ENCODE measurements at places on chromosomes 2 and 18.

GRCh38 chr2:33588232-33588631 lies 10.9 kb downstream of the FAM98A start:
- DNase-seq, result no peak

- DNase-seq, result no peak
Observed at GRCh38 chr2:236252602-236253001, 11.6 kb downstream of the ASB18 start.

- no peak for DNase-seq
Observed at GRCh38 chr2:165810418-165810817, 16.4 kb upstream of the GALNT3 start.

DNA sequence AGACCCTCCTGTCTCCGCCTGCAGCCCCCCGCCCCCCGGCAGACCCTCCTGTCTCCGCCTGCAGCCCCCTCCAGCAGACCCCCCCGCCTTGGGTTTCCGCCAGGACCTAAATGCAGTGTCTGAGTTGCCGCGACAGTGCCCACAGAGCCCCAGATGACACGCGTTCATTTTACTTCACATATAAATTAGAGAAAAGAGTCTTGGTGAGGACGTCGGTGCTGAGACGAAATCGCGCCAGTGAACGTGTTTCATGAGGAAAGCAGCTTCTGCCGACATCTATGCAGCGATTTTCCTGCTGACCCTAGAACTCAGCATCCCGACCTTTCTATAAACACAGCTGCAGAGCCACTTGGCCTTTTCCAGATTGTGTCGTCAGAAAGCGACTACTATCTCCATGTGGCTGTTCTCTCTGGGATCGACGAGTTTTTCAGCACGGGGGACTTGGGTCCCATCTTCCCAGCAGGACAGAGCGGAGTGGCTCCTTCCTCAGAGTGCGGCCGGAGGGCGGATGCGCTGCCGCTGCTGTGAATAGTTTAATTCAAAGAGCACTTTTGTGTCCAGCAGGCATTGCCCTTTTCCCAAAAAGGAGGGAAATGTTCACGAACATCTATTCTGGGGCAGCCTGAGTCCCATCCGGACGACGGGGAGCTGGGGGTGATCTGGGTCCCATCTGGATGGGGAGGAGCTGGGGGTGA lies 136.7 kb downstream of the NFATC1 start:
- no peak for DNase-seq

DNA sequence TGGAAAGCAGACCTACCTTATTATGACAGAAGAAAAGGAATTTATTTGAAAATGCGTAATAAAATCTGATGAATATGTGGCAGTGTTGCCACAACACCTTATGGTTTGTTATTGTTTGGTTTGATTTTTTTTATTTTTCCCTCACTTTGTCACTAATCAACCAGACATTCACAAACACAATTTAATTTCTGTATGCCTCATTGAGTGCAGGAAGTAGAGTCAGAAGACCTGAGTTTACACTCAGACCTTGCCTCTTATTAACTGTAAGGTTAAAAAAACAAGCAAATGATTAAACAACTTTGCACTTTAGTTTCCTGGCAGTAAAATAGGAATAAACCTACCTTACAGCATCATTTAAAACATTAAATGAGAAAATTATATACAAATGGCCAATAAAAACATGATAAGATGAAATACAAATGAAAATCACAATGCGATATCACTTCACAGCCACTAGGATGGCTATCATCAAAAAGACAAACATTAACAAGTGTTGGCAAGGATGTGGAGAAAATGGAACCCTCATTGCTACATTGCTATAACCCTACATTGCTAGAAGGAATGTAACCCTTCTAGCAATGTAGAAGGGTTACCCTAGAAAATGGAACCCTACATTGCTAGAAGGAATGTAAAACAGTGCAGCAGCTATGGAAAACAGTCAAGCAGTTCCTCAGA lies 3.3 kb downstream of the SESTD1 start:
- no peak for DNase-seq

DNA sequence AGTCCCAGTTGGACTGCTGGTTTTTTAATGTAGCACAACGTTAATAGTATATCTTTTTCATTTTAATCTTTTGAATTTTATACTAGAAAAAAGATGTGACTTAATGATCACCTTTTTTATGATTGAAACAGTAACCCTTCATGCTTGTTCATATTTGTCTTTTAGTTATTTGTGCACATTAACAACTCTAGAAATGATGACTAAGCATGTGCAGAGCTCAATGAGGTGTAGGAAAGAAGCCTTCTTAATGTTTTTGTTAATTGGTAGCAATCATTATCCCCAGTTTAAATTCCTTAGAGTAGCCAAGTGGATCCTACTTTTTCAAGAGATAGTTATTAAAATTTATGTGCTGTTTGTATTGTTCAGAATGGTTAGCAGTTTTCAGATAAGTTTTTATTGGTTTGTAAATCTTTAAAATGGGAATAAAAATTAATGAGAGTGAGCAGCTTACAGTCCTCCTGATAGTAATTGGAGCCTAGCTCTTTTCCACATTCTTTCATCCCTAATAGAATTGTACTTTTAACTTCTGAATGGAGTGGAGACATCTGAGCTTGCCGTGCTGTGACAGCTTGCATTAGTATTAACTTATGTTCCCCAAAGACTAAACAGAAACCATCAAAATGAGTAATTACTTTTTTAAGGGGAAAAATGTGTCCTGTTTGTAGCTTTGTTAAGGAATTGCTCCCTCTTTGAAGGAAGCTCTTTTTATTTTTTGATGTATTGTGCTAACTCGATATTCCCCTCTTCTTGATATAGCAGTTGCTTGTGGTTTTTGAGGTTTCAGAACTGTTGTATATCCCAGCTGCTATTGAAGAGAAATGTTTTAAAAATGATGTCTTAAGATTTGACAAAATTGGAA lies 17.3 kb downstream of the PIK3C3 start:
- no peak for DNase-seq

DNA sequence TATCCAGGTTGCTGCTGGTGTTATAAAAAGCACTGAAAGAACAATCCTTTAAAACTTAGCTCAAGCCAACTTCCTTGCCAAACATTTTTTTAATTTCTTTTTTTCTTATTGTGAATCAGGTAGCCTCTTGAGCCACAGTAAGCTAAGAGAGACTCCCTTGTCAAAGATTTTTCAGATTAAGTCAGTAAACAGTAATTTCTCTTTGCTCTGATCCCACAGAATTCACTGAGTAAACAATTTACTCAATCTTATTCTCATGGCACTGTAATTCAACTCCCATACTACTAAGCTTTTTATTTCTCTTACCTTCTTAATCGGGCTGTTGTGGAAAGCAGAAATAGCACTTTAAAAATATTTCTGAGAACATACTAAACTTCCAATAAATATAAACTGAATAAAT lies 82.7 kb downstream of the C2orf74 start:
- no peak for DNase-seq

DNA sequence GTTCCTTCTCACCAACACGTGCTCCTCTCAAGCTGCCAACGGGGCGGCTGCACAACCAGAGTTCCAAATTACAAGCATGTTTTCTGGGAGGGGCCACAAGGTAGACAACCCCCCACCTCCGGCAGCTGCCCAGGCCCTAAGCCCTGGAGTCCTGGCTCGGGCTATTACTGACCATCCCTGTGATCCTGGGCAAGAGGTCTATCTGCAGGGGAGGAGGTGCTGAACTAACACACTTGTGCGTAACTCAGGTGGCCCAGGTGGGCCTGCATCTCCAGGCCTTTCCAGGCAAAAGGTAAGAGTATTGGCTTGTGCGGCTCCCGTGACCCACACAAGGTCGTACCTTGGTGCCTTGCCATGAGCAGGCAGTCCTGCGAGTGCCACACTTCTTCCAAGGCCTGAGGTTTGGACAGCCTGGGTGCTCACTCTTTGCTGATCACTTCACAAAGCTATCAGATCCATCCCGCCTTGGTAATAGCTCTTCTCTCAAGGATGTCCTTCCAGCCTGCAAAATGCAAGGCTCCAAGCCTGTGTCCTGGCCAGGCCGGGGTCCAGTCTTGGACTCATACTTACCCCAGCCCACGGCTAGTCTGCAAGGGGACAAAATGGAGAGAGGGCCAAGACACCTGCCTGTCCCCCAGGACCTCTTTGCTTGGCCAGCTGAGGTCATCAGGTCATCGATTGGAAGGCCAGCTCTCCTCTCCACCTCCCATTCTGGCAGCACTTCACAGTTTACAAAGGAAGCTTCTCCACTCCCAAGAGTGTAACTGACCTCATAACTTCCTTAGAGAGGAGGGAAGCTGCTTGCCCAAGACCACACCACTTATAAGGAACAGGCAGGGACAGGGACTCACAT lies 33.9 kb downstream of the ADRA2B start:
- DNase-seq, result peak; percentile 26

DNA sequence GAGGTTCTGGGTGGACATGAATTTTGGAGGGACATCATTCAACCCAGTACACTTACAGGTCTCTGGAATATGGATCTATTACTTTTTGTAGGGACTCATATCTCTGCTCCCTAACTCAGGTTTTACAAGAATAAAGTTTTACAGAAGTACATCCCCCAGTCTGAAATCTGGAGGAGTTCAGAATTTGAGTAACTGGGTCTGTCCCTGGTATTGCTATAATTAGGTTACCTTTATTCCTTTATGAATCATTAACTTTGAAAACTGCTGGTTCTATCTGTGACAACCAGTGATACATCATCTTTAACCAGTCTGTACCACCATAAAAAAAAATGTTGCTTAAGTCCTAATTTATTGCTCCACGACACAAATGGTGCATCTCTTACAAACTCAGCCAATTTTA lies 59.9 kb downstream of the INSIG2 start:
- no peak for DNase-seq

DNA sequence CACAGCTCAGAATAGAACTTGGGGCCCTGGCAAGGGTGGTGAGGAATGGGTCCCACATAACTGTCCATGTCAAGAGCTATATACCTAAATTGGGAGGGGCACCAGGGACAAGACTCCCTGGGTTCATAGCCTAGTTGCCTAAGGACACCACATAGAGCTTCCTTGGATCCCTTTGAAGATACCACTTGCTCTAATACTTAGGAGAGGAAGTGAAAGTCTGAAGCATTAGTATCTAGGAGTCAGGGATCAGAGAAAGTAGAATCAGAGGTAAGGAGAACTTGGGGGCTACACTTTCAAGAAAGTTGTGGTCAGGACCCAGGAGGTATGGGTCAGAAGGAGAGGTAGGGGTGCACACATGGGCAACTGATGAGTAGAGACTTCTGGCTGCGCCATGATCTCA lies 318.2 kb upstream of the SLC39A10 start:
- no peak for DNase-seq

DNA sequence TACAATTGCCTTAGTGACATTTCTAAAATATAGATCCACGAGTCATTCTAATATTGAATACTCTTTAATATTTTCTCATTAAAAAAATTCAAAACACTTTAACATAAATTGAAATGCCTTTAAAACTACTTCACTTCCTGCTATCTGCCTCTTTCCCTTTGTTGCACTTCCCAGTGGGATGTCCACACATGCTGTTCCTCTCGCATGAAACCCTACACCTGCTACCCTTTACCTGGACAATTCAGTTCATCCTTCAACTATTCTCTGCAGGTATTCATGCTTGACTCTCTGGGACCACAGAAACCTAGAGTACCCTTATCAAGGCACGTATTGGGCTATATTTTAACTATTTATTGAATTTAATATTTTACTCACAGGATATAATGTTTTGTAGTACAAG lies 373.3 kb upstream of the GALNT5 start:
- no peak for DNase-seq

- no peak for DNase-seq
Observed at GRCh38 chr2:238985931-238986446, 138.1 kb downstream of the TWIST2 start.

GRCh38 chr2:21268878-21269224 lies 145.1 kb downstream of the TDRD15 start:
- DNase-seq, result no peak

DNA sequence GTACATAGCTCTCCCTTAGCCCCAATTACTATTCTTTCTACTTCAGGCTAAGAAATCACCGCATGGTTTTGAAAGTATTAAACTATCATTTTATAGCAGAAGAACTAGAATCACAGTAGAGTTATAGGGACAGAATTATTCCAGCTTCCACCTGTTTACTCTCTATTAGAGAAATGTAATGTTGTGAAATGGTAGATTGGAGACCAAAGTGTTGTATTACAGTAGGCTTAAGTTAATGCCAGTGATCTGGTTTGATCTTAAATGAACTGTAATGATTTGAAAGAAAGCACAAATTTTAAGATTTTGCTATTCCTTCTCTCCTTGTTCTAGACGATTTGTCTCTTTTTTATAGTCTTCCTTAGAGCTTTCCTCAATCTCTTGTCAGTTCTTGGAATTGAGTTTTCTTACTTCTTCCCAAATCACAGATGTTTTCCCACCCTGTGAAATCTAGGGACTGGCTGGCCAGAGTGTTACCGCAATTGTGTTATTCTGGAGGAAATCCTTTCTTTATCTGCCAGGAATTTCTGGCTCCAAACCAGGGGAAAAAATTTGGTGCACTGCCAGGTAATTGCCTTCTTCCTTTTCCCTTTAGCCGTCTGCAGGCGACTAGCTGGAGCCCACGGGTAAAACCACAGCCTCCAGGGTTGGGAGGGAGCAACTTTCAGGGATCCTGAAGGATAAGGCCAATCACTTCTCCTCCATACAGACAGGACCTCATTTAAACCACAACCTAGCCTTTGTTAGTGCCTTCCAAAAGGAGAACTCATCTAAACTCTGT lies 51.7 kb downstream of the NOP58 start:
- DNase-seq, result no peak

DNA sequence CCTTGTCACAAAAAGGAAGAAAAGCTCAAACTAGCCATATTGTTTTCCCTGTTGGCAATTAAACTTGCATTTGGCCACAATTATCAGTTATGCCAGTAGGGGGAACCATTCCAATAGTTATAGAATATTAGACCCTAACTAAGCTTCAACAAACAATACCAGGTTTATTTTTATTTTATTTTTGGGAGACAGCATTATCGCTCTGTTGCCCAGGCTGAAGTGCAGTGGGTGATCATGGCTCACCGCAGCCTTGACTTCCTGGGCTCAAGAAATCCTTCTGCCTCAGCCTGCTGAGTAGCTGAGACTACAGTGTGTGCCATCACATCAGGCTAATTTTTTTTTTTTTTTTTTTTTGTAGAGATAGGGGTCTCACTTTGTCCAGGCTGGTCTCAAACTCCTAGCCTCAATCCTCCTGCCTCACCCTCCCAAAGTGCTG lies 102.1 kb downstream of the ATAD2B start:
- no peak for DNase-seq

DNA sequence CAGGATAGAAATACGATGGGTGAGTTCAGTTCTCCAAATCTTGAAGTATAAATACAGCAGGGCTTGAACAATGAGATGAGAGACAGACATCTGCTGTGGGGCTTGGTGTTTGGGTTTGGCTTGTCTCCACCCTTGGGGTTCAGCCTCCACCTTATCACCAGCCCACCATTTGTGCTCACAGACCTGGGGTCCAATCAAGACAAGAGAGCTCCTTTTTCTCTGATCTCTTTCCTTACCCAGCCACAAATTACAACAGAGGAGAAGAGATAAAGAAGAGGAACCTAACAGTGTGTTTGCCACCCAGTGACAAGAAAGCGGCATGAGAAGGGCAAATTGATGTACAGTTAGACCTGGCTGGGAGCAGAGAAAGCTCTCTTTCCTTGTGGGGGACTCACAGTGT lies 204.5 kb upstream of the CXCR4 start:
- DNase-seq, result no peak

GRCh38 chr2:43345391-43345813 lies 119.0 kb upstream of the ZFP36L2 start:
- DNase-seq, result no peak

GRCh38 chr2:158934170-158934569 lies 34.3 kb upstream of the TANC1 start:
- no peak for DNase-seq
